ENCODE measurements at places on chromosomes 5 and 9.

- no peak for DNase-seq
Observed at GRCh38 chr9:117704597-117704996, 394 bp downstream of the TLR4 start.

DNA sequence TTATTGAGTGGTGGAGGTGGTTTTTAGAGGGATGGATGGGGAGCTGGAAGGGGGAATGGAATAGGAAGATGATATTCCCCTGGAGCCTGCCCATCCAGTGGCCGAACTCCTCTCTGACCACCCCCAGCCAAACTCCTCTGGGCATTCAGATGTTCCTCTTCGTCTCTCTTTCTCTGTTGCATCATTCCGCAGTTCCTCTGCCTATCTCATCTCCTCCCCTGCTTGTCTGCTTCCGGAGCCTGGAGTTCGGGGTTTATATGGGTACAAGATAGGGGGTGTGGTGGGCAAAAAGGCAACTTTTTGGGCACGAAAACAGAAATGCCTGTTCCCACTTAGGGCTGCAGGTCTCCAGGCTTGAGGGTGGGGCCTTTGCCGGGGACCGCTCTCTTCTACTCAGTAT, 12.2 kb upstream of the CDK5RAP2 start:
- DNase-seq, result no peak

GRCh38 chr5:180160789-180161188, 48.2 kb downstream of the RASGEF1C start:
- DNase-seq, result no peak

DNA sequence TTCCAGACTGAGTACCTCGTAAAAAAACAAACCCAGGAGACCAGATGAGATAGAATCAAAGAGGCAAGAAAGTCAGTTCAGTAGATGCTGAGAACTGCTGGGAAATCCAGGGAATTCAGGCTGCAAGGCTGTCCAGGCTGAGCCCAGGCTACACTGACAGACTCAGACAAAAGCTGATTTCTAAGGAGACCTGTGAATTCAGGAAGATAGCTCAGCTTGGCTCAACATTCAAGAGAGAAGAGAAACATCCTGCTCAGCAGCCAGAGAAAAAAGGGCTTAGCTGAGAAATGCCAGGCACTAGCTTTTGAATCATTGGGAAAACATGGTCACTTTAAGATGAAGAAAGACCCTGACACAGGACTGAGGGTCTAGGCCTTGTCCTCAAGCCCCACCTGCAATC, 118.2 kb upstream of the SLC44A1 start:
- DNase-seq, result no peak

GRCh38 chr5:131147258-131147657, 17.8 kb downstream of the HINT1 start:
- DNase-seq, result no peak

- DNase-seq, result no peak
Observed at GRCh38 chr5:135593886-135594285, 15.1 kb upstream of the CXCL14 start.

DNA sequence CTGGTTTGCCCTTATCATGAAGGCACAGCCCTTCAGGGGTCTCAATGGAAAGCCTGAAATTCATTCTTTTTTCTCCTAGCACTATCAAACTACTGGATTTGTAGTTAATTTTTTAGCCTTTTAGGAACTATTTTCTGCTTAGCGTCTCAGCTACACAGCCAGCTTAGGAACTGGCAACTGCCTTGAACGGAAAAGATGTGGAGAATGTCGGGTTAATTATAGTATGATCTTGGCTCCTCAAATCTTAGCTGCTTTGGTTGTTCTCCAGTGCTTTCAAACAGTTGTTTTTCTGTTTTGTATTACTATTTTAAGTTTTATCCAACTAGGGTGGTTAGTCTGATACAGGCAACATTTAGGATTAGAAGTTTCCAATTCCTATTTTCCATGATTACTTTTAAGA, 44.1 kb downstream of the CCNH start:
- DNase-seq, result no peak

DNA sequence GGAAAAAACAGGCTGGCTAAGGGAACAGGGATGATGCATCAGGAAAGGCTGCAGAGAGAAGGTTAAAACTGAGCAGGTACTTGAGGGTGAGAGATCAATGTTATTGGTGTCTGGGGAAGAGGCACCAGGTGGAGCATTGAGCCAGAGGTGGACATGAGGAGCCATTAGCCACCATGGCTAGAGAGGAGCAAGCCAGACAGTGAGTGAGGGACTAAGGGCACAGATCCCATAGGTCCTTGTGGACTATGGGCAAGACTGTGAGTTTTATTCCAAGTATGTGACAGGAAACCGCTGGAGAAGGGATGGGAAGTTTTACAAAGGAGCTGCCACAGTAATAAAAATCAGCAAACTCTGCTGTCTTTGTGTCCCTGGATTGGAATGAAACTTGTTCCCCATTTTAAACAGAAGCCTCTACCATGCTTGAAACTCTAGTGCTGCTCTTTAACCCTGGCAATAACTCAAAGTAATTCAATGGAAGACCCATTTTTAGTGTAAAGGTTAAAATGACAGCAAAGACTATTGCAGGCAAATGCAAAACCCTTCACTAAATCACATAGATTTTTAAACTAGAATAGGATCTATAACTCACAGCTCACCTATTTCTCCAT, 349.8 kb downstream of the ENC1 start:
- no peak for DNase-seq

DNA sequence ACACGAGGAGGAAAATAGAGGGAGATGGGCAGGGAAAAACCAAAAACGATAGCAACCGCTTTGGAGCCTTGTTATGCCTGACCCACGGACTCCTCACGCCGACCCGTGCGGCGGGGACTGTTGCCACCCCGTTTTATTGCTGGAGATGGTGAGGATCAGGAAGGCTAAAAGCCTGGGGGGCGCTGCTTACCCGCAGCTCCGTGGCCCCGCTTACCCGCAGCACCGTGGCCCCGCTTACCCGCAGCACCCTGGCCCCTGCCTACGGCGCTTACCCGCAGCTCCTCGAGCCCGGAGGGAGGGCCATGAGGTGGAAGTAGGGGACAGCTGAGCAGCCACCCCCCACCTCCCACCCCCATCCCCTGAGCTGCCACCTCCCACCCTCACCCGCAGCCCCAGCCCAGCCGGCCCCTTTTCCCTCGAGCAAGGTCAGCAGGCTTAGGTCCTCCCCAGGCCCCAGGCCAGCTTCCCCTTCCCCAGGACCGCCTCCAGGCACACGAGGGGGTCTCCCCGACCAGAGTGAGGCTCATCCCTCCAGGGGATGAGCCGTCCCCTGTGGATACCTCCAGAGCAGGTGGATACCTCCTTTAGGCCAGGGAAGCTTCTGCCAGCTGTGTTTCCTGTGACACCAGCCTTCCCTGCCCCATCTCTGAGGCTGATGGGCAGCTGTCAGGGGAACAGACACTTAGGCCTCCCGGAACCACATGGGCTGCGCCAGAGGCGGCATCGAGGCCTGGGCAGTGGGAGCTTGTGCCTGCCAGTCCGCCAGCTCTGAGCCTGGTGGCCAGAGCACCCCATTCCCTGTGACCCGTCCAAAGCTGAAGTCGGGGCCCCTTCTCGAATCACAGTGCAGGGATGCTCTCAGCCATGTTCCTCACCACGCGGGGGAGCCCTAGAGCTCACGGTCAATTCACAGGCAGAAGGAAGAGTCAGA, 92.3 kb downstream of the LMX1B start:
- DNase-seq, result peak; percentile 58
